ENCODE measurements at places on chromosomes 3 and 15.

- no peak for DNase-seq
Observed at GRCh38 chr15:56982987-56983386, 64.5 kb downstream of the TCF12 start.

- DNase-seq = peak; percentile 89
Observed at GRCh38 chr3:80771085-80771484, 990.4 kb downstream of the GBE1 start.

DNA sequence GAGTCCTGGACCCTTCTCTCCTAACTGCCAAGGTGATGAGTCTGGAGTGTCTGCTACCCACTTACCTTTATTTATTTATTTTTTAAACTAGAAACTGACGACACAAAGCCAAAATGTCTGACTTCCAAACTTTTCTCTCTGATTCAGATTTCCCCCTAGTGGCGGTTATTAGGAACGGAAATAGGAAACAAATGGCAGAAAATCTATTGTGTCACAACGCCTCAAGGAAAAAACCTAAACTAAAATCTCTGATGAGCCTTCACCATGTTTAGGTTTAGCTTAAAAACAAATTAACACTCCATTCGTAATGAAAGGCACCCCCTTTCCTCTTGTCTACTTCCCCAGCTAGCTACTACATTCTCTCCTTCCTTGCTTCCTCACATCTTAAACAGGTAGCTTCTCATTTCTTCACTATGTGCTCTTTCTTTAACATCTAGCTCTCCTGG lies 94.0 kb upstream of the MEX3B start:
- no peak for DNase-seq

DNA sequence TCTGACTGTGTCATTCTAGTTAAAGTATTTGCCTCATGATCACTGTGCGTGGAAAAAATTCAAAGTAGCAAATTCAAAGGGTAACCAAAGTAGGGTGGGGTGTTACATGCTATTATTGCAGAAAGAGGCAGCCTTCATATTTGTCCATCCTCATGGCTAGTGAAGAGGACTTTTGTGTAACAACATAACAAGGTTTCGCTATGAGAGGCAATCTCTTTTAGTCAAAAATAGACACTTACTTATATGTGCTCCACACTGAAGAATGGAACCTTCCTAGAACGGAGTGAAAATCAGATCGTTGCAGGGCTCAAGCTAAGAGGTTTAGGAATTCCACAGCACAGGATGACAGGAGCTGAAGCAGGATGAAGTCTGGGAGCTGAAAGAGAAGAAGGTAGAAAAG lies 345.1 kb upstream of the CBLB start:
- no peak for DNase-seq

DNA sequence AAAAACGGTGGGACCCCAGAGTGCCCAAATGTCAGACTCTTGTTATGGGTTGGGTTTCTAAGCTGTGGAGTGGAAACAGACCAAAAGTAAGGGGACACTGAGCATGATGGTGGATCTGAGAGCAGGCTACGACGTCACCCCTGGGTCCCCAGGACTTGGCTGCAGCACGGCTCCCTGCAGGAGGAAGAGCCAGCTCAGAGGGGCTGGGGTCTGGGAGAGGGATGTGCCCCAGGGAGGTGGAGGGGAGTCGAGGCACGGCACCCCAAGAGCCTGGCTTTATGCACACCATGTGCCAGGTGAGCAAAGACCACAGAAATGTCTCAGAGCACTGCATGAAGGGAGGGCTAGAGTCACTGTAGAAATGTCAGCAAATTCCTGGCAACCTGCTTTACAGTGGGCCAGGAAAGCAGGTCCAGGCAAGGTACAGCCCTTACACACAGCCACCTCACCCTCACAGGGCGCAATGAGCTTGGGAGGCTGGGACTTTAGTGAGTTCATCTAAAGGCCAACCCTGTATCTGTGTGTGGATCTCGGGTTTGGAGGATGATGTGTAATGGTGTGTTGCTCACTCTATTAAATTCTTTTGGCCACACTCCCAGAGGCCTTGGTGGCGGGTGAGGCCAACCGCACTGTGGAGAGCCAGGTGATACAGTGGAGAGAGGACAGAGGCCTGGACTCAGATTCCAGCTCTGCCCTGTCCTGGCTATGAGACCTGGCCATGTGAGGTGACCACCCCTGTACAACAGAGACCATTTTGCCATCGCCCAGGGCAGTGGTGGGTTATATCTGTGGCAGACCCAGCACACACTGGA lies 14.1 kb downstream of the CTSH start:
- no peak for DNase-seq

GRCh38 chr15:67564021-67564967 lies 21.8 kb downstream of the MAP2K5 start:
- DNase-seq = no peak

DNA sequence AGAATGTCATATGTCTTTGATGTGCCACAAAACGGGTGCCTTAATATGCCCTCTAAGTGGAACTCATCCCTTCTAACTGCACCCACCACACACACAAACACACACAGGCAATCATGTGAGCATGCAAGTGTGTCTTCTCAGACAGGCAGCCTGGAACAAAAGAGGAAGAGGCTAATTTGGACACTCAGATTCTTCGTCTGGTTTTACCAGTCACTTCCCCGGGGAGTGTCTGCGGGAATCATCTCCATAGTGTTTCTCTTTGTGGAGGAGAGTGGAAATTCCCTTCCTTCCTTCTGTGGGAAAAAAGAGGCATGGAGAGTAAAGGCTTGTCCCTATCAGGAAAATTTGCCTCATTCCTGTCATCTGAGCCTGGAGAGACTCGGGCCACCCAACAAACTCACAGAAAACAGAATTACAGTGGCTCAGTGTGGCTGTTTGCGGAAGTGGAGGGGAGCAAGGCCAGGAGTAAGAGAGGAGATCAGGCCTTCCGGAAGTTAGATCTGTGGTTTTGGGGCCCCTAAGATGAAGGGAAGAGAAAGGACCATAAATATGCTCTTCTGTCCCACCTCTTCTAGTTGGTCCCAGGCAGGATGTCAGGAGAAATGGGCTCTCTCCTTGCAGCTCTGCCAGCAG lies 212.6 kb upstream of the SEMA6D start:
- no peak for DNase-seq

DNA sequence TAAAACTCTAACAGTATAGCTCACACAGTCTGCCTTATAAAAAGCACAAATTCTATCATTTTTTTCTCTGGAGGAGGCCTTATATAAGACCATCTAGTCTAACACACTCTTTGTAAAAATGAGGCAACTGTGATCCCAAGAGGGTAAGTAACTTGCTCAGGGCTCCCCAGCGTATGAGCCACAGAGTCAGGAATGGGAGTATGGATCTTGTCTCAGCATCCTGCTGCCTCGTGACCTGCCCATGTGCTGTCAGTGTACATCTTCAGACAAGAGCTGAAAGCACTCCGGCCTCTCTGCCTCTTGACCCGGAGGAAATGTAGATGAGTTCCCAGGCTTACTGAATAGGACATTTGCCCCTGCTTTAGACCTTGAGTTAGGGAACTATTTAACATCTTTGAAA lies 28.4 kb upstream of the MEF2A start:
- no peak for DNase-seq

- no peak for DNase-seq
Observed at GRCh38 chr15:99981191-99981647, 248.0 kb upstream of the LYSMD4 start.

GRCh38 chr3:57154470-57155309 lies 10.5 kb downstream of the IL17RD start:
- no peak for DNase-seq

GRCh38 chr3:154218728-154219127 lies 97.5 kb downstream of the ARHGEF26 start:
- no peak for DNase-seq

All from SHP77 (cell line).